ENCODE measurements at places on chromosomes 4 and X. TPM values are rescaled to one million over a fixed set of nuclear protein-coding genes. Genes with fewer than 3 reads are reported as not detected.

TMEM271 gene
- total RNA-seq = not detected

NPY1R gene
- total RNA-seq = not detected

RPA4 gene
- 0.43 TPM for total RNA-seq

SYP gene
- 1.3 TPM for total RNA-seq

NOX1 gene
- total RNA-seq = not detected

Data from T-helper 2 cell treated with Interferon-gamma antibody and Interleukin-4, amounts not matched to agents 100 ng/mL and 5 ng/mL, for 36 hours (primary cell).